Stimulated activated CD8-positive, alpha-beta memory T cell treated with anti-CD3 and anti-CD28 coated beads, Interleukin-15, amount 100 ng/mL, for 4 hours (primary cell): ENCODE measurements at places on chromosomes 6 and 20.

- no peak for DNase-seq
Measured at GRCh38 chr20:23452776-23453175, at the start of gene CST11. CST11 (minus strand) TSS chr20:23452876; CDS start chr20:23452811, 65 bp downstream.

GRCh38 chr6:42726026-42726425 is 3.6 kb upstream of the PRPH2 start:
- DNase-seq: no peak

GRCh38 chr6:37029249-37029971 is 24.0 kb downstream of the FGD2 start:
- no peak for DNase-seq

DNA sequence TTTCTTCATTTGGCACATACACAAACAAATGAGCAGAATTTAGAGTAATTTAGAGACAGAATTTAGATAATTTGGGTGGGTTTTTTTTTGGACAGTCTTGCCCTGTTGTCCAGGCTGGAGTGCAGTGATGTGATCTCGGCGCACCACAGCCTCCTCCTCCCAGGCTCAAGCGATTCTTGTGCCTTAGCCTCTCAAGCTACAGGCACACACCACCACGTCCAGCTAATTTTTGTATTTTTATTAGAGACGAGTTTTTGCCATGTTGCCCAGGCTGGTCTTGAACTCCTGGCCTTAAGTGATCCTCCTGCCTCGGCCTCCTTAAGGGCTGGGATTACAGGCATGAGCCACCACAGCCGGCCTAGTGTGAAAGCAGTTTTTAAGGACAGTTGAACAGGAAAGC is 127.8 kb downstream of the MTHFD1L start:
- no peak for DNase-seq

GRCh38 chr20:51703400-51704287 is 64.5 kb downstream of the ATP9A start:
- no peak for DNase-seq
